ENCODE measurements at places on chromosomes 13 and 19.

DNA sequence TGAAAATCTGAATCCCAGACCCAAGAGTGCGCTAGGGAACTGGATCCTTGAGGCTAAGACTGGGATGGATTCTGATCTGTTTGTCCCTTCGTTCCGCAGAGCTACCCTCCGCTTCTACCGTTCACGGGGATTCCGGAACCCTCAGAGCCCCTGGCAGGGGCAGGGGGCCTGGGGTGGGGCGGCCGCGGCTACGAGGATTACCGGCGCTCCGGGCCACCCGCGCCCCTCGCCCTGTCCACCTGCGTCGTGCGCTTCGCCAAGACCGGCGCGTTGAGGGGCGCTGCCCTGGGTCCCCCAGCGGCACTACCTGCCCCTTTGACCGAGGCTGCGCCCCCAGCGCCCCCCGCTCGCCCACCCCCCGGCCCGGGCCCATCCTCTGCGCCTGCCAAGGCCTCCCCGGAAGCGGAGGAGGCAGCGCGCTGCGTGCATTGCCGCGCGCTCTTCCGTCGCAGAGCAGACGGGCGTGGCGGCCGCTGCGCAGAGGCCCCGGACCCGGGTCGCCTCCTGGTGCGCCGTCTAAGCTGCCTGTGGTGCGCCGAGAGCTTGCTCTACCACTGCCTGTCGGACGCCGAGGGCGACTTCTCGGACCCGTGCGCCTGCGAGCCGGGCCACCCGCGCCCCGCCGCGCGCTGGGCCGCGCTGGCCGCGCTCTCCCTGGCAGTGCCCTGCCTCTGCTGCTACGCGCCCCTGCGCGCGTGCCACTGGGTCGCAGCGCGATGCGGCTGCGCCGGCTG lies 7.1 kb downstream of the SPRED3 start:
- DNase-seq, result no peak

DNA sequence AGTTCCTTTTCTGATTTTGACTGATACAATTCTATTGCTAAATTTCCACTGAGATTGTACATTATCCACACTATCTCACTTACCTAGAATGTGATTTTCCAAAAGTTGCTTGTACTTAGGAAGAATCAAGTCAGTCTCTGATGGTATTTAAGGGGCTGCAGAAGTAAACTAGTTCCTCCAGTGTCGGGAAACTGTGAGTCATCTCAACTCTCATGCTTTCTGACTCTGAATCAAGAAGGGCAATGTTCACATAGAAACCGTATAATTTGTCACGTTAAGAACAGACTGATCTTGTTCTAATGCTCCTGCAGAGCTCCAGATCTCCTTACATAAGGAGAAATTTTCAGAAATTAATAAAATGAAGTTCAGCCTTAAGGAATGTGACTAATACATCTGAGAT lies 369.3 kb downstream of the KLF5 start:
- no peak for DNase-seq

GRCh38 chr13:109785141-109785891 lies 1.1 kb downstream of the IRS2 start:
- no peak for DNase-seq

DNA sequence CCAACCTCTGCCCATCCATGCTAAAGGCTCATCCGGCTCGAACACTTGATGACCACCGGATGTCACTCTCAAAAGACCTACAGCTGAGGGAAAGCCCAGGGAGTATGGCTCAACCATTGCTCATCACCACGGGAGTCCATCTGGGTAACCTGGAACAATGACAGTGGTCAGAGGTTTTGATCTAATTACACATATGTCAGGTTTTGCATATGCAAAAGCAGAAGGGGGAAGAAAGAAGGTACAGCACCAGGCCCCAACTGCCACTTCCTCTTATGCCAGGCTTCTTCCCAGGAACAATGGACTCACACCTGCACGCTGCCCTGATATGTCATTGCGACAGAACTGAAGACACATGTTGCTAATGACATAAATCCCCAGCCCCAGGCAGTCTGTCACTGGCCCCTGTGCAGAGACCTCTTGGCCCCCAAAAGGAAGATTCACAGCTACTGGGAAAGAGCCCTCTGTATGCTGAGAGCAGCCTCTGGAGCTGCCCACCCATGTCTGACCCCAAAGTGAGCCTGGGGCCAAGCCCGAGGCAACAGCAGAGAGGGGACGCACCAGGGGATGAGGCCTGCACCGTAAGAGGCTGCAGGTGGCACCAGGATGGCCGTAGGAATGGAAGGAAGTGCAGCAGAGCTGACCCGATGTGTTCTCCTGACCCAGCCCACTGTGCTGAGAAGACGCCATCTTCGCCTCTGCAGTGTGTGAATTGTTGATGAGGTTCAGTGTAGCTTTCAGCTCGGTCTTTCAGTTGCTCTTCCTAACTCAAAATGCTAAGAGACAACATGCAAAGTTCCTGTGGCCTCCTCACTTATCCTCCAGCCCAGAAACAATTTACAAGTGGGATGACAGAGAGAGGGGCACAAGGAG lies 26.3 kb downstream of the EPS15L1 start:
- DNase-seq, result no peak

DNA sequence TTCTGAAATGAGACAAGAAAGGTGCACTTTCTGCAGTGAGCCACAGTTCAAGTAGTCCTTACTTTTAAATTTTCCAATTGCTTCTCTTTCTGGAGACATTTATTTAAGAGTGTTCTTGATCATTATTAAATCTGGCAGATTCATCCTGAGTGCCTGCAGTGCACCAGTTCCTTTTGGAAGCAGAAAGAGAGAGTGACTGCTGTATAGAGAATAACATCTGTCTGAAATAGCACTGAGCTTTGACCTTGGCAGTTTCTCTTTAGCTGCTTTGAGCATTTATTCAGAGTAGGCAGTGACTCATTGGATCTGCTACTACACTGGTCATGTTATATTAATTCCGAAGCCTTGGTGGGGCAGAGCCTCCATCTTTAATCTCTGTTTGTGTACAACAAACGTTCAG lies 1373.7 kb downstream of the PCDH9 start:
- no peak for DNase-seq

- DNase-seq, result no peak
These were observed 23.3 kb downstream of the IL12RB1 start for GRCh38 chr19:18063463-18063862.

GRCh38 chr13:54636231-54636630 lies 1607.6 kb downstream of the OLFM4 start:
- no peak for DNase-seq

GRCh38 chr19:10228920-10229319 lies 2.2 kb downstream of the S1PR2 start:
- no peak for DNase-seq

- DNase-seq, result no peak
These were observed 363 bp upstream of the ZNF763 start for GRCh38 chr19:11964496-11964857.

DNA sequence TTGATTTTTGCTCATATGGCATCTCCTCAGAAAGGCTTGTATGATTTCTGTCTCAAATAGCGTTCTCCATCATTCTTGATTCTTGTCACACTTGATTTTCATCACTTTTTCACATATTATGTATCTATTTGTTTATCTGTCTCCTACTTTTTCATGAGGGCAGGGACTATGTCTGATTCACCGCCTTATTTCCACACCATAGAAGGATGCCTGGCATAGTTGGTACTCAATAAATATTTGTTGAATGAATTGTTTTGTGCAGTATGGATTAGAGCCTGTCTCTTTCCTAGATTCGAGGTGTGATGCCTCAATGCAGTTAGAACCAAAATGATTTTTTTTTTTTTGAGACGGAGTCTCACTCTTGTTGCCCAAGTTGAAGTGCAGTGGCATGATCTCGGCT lies 12.1 kb downstream of the SAE1 start:
- no peak for DNase-seq

DNA sequence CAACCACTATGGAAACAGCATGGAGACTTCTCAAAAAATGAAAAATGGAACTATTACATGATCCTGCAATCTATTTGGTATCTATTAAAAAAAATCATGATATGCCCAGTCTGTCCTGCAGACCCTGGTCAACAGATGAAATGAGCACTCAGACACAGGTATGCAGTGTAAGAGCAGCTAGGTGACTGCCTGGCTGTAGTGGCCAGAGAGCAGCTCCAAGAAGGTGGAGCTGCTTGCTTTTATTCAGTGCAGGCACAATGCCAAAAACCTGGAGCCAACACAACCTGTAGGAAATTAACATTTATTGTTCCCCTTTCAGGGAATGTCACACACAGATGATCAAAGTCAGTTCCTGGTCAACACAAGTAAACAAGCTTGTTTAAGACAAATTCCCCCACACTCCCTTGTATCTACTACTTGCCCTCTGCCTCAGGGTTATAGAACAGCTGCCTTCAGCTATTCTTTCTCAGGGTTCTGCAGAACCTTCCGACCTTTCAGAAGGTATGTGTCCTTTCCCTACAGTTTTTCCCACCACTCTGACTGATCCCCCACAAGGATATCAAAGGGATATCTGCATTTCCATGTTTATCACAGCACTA lies 933.7 kb upstream of the SLITRK5 start:
- no peak for DNase-seq

DNA sequence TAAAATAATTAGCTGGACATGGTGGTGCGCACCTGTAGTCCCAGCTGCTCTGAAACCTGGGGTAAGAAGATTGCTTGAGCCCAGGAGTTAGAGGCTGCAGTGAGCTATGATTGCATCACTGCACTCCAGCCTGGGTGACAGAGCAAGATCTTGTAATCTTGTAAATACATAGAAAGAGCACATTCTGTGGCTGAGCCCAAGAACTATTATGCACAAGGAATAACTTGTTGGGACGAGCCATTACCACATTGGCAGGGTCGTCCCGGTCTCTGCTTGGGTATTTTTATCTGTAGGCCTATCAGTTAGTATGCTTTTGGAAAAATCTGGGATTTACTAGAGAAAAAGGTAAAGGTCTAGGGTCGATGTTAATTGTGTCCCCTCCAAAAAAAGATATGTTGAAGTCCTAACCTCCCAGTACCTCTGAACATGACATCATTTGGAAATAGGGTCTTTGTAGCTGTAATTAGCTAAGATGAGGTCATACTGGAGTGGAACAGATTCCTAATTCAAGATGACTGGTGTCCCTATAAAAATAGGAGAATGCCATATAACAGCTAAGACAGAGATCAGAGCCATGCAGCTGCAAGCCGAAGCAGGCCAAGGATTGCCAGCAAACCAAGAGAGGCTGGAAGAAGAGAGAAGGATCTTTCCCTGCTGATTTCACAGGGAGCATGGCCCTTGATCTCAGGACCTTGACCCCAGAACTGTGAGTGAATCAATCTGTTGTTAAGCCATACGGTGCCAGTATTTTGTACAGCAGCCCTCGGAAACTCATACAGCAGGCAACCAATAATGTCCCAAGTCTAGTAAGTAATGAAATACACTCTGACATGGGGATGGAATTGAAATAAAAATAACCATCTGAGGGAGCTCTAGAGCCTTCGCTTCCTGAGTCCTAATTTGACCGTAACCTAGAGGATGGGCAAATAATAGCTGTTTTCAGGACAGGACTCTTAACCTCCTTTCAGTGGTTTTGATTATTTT lies 77.0 kb downstream of the TM9SF2 start:
- no peak for DNase-seq

- no peak for DNase-seq
These were observed 255.4 kb downstream of the COG6 start for GRCh38 chr13:39910833-39911232.

All from stimulated activated CD8-positive, alpha-beta memory T cell treated with anti-CD3 and anti-CD28 coated beads, Interleukin-2, amount 100 ng/mL, for 1 hour (primary cell).